Activated effector memory CD4-positive, alpha-beta T cell treated with anti-CD3 and anti-CD28 coated beads, Interleukin-2, amount 50 U/mL, for 16 hours (primary cell): ENCODE measurements at places on chromosomes 2 and 18.

DNA sequence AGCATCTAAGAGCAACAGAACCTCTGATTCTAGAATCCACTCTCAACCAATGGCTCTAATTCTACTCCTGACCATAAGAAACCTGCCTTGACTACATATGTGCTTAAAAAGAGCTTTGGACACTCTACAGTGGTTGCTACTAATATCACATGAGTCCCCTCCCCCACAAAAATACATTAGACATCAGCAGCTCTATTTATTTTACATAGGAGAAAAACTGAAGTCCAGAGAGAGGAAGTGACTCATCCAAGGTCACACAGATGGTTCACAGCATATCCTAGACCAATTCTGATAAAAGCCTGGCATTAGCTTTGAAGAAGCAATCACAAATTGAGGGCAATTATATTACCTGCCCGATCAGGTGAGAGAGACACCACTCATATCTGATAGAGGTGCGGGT lies 49.8 kb downstream of the ALK start:
- no peak for DNase-seq

- peak; percentile 83 for DNase-seq
These were observed 41.1 kb downstream of the NHEJ1 start for GRCh38 chr2:219119422-219120043.

DNA sequence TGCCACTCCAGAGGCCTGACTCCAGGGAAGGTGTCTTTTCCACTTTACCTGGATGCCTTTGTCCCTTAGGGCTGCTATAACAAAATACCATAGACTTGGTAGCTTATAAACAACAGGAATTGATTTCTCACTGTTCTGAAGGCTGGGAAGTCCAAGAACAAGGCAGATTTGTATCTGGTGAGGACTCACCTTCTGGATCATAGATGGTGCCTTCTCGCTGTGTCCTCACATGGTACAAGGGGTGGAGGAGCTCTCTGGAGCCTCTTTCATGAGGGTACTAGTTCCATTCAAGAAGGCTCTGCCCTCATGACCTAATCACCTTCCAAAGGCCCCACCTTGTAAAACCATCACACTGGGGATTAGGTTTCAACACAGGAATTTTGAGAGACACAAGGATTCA lies 52.1 kb downstream of the SLC4A3 start:
- DNase-seq: no peak

- no peak for DNase-seq
These were observed 38.2 kb downstream of the ZNF516 start for GRCh38 chr18:76456823-76457222.

GRCh38 chr2:28187186-28187585 lies 205.5 kb upstream of the FOSL2 start:
- no peak for DNase-seq

DNA sequence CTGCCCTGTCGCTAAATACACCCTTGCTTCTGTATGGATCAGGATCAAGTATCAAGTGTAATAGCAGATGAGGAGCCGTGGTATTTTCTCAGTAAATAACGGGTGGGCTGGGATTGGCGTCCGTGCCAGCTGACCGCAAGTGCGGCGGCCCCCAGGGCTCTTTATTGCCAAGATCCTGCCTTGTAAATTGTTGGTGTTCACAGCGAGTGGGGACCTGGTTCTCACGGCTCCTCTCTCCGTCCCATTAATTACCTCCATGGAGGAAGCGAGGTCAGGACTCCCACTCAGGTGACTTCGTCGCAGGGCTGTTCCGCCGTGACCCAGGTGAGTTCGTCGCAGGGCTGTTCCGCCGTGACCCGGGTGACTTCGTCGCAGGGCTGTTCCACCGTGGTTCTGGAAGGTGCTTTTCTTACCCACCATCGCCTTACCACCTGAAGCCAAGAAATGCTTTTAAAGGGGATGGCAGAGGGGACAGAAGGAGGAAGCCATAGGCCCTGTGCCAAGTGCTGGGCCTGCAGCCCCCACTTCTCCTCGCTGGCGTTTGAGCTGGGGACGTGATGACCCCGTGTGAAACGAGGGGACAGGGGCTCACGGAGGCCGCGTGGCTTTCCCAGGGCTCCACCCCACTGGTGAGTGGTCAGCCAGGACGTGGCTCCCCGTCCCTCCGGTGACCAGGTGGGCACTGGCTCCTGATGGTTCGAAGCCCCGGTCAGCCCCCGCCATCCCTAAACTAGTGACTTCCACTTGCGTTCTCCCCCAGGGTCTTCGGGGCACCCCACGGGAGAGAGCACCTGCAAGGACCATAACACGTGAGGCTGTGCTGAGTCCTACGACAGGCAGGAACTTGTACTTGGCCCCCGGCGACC lies 118.4 kb downstream of the TWIST2 start:
- no peak for DNase-seq

DNA sequence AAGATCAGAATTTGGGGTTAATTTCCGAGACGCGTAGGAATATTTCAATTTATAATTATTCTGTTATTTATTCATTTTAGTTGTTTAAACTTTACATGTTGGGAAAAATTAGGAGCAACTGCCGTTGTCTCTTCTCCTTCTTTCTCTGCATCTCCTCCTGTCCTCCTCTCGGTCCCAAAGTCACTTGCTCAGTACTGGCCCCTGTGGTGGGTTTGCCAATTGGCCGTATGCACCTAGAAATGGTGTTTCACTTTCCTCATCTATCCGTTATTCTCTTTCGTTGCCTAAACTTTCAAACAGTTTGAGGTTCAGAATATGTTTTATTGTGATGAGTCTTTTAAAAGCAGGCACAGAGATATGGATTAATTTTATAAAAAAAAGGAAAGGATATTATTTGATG lies 517.9 kb downstream of the PLCL1 start:
- no peak for DNase-seq

- DNase-seq: no peak
These were observed 6.2 kb downstream of the KCNIP3 start for GRCh38 chr2:95303191-95303919.

GRCh38 chr2:19774805-19775176 lies 127.0 kb downstream of the TTC32 start:
- no peak for DNase-seq

DNA sequence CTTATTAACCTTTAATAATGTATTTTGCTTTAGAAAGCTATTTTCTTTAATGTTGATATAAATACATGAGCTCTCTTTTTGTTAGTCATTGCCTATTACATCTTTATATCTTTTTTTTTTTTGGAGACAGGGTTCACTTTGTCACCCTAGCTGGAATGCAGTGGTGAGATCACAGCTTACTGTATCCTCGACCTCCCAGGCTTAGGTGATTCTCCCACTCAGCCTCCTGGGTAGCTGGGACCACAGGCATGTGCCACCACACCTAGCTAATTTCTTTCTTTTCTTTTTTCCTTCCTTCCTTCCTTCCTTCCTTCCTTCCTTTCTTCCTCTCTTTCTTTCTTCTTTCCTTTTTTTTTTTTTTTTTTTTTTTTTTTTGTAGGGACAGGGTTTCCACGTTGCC lies 15.4 kb downstream of the NAB1 start:
- no peak for DNase-seq

- peak; percentile 50 for DNase-seq
These were observed 12.5 kb upstream of the TUBB6 start for GRCh38 chr18:12295389-12296086.

- no peak for DNase-seq
These were observed 191.9 kb upstream of the CRIM1 start for GRCh38 chr2:36163520-36164254.

GRCh38 chr18:13394801-13395200 lies 176.2 kb downstream of the LDLRAD4 start:
- DNase-seq: no peak

DNA sequence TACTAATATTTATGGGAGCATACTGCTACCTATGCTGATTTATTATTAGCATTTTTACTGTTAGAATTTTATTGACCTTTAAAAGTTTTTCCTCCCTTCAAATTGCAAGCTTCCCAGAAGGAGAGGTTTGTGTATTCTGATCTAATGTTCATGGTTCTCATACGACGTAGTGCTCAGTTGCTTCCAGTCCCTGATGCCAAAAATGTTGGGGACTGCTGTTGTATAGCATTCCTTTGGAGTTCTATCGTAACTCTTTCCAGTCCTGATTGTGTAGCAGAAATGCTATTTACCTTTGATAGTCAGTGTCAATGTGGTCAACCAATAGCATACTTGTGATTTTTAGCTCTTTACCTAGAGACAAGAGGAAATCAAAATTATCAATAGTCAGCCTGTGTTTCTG lies 69.5 kb upstream of the ZSWIM2 start:
- DNase-seq: no peak

DNA sequence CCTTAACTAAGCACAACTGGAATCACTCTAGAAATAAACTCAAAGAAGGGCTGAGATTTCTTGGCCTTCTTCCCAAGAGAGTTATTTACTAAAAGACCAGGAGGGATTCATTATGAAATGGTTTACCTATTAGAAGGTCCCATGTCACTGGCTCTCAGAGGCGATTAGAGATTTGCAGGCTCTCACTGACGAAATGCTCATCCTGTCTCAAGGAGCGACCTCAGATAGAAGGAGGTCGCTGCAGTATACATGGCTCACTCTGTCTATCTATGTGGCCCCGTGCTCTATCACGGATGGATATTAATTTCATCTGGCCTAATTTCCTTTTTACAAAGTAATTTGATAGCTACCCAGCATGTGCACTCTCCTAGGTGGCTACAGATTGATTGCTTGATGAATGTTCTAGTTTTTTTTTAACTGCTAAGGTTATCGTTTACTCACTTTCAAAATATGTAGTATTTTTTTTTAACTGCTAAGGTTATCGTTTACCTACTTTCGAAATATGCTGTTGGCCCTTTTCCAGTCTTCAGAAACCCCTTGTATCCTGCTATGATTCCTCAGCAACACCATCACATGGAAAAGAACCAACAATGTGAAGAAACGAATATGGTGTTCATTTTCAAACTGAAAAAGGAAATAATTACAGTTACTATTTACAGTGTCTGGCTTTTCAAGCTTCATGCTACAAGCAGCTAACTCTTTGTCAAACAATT lies 9.1 kb downstream of the SMIM21 start:
- DNase-seq: no peak

DNA sequence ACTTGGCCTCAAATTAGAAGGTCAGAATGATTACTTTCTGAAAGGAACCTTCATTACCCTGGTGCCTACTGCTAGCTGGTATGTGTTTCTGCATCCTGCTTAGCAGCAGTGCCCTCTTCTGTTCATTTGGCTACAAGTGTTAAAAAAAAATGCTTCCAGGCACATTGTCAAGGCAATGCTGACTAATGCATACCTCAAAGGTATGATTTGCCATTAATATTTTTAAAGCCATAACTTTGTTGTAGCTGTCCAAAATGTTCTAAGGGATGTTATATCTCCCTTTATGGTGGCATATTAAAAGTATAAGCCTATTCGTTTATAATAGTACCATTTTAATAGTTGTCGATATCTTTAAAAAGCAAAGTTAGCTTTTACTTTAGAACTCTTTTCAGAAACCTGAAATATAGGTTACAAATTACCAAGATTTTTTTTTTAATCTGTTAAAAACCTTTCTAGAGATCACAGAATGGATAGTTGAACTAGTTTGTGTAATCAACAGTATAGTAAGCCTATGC lies 52.0 kb upstream of the FAM171B start:
- no peak for DNase-seq

GRCh38 chr2:5736886-5737285 lies 44.7 kb downstream of the SOX11 start:
- no peak for DNase-seq

GRCh38 chr2:26615860-26616705 lies 25.1 kb downstream of the CIB4 start:
- peak; percentile 54 for DNase-seq

GRCh38 chr2:25537526-25537925 lies 135.9 kb downstream of the DTNB start:
- no peak for DNase-seq

DNA sequence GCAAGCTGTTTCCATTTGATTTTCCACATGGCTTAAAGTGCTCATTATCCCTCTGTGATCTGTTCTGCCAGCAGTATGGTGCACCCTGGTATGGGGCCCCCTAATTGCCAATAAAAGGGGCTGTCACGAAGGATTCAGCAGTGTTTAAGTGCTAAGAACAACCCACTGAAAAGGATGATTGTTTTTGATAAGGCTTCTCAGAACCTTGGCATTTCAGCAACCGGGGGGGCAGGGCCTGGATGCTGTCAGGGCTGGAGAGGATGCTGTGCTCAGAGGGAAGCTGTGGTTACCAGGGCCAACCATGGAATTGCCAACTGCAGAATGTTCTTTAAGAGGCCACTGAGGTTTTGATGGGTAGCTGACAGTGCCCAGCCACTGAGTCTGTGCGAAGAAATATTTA lies 117.8 kb downstream of the CTIF start:
- no peak for DNase-seq

- no peak for DNase-seq
These were observed 55.2 kb downstream of the RPL31 start for GRCh38 chr2:101057051-101057933.

DNA sequence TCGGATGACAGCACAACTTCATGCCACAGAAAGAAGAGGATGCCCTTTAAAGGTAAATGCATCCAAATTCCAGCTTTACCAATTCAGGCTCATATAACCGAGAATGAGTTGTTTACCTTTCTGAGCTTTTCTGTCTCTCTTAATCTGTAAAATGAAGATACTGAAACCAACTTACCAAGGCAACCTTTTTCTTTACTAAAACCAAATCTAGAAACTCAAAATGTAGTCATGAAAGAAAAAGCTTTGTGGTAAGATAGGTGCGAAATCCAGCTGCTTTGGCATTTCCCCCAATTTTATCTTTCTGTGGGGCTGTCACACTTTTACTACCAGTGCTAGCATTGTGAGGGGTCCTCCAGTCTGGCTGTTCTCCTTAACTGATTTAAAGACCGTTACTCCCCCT lies 240.4 kb downstream of the IKZF2 start:
- no peak for DNase-seq

DNA sequence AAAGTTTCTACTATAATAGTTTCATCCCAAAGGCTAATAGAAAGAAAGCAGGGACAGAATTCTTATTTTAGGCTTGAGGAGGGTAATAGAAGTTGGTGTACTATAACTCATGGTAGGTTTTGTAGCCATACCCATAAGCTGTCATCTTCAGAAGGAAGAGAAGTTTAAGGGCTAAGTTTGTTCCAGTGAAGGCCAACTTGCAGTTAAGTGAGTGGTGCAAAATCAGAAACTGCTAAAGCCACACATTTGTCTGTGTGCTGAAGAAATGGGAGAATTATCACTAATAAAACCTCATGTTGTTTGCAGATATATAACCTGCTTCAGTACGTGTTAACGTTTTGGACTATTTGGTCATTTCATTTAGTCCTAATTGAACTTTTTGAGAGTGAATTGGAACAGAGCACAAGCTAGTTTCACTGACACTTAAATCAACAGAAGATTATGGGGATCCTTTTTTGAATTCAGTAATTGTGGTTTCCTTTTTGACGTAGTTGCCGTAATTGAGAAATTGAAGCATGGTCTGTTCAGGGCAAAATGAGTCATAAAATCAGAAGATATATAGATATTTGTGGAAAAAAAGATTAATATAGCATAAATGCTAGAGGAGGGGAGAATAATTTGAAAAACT lies 69.1 kb downstream of the PHLPP1 start:
- DNase-seq: no peak

- peak; percentile 76 for DNase-seq
These were observed 47.5 kb downstream of the ZFP36L2 start for GRCh38 chr2:43178602-43179542.

GRCh38 chr2:18913512-18913911 lies 324.1 kb upstream of the NT5C1B start:
- DNase-seq: no peak
